ENCODE measurements at places on chromosomes 2 and 18.

- DNase-seq: no peak
Measured at GRCh38 chr2:215022418-215022817, 116.0 kb downstream of the ABCA12 start.

- DNase-seq: no peak
Measured at GRCh38 chr18:77103187-77103850, 29.3 kb downstream of the MBP start.

- no peak for DNase-seq
Measured at GRCh38 chr2:67130531-67131256, 266.4 kb upstream of the ETAA1 start.

DNA sequence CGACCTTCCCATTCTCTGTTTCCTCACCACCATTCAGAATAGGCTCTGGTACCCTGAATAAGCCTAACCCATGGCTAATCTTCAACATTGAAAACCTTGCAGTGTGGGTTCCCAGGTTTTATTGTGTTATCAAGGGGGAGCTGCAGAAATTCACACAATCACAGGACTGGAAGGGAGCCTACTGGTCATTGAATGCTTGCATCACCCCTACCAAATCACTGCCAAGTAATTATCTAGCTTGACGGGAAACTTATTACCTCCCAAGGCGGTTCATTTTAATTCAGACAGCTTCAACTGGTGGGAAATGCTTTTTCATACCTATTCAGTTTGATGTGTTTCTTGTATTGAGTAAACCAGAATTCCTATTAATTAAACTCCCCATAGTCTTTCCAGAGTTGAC is 33.6 kb upstream of the EFEMP1 start:
- no peak for DNase-seq

DNA sequence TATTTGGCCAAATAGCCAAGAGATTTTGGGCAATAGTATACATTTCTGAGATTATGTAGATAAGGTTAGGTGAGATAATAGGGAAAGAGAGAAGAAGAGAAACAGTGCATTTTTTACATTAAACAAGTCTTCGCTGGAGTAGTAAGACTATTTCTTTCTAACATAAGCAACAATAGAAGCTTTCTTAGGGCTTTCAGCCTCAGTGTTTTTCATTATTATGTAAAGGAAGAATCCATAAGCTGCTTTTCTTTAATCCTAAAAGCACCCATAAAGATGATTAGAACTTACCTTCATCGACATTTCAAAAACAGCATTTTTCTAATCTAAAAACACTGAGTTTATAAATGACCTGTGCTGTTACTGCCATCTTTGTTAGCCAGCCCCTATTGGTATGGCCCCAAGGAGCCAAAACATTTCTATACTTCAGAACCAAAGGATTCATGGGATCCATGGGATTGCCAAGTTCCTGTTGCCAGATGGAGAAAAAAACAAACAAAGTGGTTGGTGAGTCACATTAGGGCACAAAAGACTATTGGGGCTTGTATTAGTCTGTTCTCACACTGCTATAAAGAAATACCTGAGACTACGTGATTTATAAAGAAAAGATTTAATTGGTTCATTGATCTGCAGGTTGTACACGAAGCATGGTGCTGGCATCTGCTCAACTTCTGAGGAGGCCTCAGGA is 88.2 kb downstream of the SCG2 start:
- no peak for DNase-seq

GRCh38 chr2:85678377-85678776 is 10.4 kb upstream of the SFTPB start:
- DNase-seq: no peak

DNA sequence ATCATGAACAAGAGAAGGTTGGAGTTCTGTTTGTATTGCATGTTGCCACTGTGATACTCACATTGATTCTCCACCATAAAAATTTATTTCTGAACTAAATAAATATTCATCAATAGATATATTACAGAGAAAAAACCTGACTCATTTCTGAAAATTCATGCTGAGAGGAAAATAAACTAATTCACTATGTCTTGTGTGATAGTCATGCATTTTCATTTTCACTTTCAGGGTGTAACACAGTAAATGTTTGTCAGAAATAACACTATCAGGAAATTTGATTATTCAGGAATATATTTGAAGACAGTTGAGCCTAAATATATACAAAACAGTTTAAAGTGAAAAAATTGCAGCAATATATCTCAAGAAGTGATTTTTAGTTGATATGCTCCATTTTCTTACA is 335.2 kb downstream of the KCNJ3 start:
- no peak for DNase-seq

- peak; percentile 11 for DNase-seq
Measured at GRCh38 chr2:1140389-1141003, 189.8 kb downstream of the SNTG2 start.

DNA sequence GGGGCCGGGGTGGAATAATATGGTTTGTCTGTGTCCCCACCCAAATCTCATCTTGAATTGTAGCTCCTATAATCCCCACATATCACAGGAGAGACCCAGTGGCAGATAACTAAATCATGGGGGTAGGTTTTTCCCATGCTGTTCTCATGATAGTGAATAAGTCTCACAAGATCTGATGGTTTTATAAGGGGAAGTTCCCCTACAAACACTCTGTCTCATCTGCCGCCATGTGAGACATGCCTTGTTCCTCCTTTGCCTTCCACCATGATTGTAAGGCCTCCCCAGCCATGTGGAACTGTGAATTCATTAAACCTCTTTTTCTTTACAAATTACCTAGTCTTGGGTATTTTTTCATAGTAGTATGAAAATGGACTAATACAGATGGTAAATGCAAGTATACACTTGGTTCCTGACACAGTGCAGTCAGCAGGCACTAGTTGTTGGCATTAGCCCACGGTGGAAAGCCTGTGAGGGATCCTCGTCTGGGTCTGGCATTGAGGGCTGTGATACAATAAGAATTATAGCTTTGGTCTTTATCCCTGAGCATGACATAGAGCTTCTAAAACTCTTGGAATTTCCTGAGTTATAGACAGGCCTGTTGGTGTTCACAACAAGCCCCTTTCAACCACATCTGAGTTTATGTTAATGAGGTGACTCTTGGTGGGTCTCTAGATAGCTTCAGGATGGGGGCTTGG is 135.8 kb downstream of the CABLES1 start:
- DNase-seq: no peak

DNA sequence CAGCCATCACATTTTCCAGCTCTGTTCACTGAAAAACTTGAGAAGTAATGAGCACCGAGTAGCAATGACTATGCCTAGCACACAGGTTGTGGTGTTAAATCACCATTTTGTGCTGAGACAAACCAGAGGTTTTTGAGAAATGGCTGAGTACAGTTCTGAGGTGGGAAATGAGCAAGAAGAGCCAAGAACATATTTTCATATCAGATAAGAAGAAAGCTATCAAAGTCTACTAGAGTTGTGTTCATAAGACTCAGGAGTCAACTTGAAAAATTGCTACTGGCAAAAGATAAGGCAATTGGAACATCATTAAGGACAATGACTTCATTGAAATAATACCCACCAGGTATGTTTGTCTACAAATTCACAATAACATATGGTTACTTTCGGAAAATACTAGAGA is 108.1 kb downstream of the RIT2 start:
- no peak for DNase-seq

DNA sequence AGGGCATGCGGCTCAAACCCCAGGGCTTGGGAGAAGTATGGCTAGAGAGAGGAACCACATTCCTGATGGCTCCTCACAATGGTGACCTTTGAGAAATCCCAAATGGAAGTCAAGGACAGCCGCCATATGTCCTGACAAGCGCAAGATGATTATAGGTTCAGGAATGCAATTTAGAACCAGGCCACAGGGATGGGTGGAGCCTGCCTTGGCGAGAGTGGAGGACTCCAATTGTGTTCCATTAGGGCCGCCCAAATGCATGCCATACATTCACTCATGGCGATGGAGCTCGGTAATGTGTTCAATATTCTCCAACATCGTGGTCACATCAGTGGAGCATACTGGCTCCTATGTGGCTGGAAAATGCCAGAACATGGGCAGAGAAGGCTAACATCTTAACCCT is 662.9 kb upstream of the ID2 start:
- DNase-seq: no peak

GRCh38 chr2:147096671-147097070 is 748.2 kb upstream of the ACVR2A start:
- no peak for DNase-seq

GRCh38 chr18:30991397-30991796 is 51.1 kb downstream of the DSC3 start:
- DNase-seq: no peak

DNA sequence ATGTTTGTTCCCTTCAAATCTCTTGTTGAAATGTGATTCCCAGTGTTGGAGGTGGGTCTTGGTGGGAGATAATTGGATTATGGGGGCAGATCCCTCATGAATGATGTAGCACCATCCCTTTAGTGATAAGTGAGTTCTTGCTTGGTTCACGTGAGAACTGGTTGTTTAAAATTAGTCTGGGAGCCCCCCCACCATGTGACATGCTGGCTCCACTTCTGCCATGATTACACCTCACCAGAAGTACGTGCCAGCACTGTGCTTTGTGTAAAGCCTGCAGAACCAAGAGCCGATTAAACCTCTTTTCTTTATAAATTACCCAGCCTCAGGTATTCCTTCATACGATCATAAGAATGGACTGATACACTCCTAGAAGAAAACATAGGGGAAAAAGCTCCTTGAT is 10.1 kb downstream of the ABI2 start:
- no peak for DNase-seq

DNA sequence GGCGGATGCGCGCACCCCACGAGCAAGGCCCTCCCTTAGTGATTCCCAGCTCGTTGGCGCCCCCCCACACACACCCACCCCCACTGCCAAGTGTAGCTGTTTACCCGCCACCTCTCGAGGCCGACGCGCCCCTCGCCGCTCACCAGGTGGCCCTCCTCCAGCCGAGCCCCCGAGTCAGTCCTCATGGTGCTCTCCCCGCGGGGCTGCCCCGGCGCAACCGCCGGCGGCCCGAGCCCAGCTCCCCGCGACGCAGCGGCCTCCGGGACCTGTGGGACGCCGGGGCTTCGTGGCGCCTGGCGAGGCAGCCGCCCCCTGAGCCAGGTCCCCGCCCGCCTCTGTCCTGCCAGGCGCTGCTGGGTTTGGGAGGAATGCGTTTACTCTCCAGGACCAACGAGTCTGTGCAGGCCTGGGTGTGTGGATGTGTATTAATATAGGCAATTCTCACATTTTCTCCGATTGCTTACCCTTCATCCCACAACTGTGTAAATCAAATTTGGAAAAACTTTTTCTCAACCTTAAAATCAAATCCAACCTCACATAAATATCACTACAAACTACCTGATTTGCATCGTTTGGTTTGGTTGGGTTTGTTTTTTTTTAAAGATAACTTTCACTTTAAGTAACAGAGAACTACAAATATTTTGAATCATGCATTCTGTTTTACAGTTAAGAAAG is at the start of gene TMEM237:
TMEM237 (minus strand) TSS at position 288 of the 675 bp plus-strand sequence; CDS start at position 185, 103 bp downstream.
- DNase-seq: no peak

DNA sequence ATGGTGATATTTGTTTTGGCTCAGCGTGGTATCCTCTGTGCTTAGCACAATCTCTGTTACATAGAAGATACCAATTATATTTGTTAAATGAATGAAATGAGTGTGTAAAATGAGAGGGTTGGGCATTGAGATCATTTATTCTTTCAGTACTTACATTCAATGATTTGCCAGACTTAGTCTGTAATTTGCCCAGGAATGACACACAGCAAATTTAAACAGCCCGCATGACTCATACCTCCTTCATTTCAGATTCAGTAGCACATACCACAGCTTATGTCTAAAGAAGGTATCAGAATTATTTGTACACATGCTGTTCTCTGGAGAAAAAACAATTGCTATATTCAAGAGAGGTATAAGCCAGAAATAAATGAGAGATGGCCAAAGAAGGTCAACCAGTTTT is 37.0 kb downstream of the KLHL14 start:
- DNase-seq: no peak

GRCh38 chr2:224722250-224722649 is 6.1 kb upstream of the CCDC195 start:
- no peak for DNase-seq

DNA sequence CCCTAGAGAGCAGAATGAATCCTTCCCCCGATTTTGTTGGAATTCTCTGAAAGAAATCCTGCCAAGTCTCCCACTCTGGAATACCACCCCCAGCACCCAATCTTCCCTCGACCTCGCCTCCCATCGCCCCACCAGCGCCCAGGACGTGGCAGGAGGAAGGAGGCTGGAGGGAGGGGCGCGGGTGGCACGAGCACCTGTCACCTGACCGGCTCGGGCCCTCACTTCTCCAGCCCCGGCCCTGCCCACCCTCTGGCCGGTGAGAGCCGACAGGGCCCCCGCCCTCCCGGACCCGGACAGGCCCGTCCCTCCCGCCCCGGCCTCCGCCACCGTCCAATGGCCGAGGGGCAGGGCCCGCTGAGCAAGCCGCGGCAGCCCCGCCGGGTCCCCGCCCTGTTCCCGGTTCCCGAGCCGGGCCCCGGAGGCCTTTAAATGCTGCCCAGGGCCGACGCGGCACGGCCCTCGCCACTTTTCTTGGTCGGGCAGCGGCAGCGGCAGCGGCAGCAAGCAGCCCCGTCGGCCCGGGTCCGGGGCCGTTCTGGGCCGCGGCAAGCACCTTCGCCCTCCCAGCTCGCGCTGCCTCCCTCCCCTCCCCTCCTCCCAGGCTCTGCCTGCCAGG is at the start of gene LGALSL:
LGALSL (plus strand) TSS at position 393 of the 616 bp plus-strand sequence. CDS start 384 bp downstream, outside the sequence.
- no peak for DNase-seq

DNA sequence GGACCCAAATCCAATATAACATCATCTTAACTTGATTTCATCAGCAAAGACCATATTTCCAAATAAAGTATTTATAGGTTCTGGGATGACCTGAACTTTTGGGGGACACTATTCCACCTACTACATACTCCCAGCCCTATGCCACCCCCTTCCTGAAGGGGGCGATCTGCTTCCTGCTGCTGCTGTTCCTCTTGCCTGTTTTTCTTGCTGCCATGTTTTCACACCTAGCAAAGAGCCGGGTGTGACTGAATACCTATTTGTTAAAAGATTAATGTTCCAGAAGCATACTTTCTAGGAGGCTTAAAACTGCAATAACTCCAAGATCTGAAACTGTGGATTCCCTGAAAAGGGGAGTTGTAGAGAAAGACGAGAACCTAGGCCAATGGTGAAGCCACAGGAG is 89.7 kb downstream of the ICOS start:
- DNase-seq: no peak

DNA sequence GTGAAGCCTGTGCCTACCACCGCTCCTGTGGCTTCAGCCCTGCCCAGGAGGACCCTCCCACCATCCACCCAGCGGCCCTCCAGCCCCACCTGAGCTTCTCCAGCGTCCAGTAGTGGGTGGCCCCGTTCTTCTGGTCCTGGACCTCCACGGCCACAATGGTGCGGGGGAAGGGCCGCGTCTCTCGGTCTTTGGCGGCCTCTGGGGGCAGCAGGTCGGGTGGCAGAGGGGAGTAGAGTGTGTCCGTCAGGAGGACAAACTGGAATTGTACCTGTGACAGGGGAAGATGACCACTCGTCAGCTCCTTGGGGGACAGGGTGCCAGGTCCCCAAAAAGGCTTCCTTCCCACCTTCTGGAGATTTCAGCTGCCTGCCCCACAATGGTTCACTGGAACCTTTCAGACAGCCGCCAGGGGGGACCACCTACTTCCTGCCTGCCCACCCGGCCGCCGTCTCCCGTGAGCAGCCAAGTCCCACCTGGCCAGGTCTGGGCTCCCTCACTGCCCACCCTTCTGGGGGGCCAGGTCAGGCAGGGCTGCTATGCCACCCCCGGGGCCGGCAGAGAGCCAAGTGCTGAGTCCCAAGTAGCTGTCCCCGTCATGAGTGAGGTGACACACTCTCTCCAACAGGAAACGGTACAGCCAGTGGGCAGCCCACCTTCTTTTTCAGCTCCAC is 59.3 kb downstream of the KIF1A start:
- no peak for DNase-seq
